ENCODE measurements at places on chromosomes 12 and 14.

DNA sequence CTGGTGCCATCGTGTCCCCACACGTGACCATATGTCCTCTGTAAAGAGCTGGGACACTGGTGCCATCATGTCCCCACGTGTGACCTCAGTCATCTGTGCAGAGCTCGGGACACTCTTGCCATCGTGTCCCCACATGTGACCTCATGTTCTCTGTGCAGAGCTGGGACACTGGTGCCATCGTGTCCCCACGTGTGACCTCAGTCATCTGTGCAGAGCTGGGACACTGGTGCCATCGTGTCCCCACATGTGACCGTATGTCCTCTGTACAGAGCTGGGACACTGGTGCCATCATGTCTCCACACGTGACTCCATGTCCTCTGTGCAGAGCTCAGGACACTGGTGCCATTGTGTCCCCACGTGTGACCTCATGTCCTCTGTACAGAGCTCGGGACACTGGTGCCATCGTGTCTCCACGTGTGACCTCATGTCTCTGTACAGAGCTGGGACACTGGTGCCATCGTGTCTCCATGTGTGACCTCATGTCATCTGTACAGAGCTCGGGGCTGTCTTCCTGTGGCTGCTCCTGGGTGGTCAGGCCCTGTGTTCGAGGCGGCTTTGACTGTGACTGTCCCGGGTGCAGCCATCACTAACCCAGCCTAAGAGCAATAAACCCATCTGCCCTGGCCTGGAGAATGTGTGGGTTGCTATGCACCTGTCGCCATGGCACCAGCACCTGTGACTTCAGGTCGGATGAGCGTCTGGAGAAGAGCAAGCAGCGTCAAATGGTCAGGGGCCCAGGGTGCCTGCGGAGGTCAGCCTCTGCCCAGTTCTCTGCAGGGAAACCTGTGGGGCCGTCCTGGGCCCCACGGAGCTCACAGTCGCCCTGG, 334.4 kb downstream of the ADGRD1 start:
- DNase-seq, result no peak

- no peak for DNase-seq
Measured at GRCh38 chr14:35419429-35419841, 14.9 kb upstream of the NFKBIA start.

- DNase-seq, result peak; percentile 46
Measured at GRCh38 chr12:108773798-108774788, 42.8 kb upstream of the CORO1C start.

DNA sequence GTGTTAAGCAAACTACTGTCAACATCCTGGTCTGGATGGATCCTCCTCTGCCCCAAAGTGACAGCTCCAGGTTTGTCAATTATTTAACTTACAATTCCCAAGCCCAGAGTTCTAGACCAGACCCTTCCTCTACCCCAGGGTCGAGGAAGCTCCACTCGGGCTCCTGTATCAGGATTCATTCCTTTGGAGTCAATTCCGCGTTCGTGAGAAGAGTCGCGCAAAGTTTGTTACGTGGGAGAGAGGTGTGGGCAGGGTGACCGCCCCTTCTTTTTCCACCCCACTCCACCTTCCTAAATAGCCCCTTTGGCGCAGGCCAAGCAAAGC, 479 bp downstream of the SEL1L start:
- DNase-seq, result no peak

DNA sequence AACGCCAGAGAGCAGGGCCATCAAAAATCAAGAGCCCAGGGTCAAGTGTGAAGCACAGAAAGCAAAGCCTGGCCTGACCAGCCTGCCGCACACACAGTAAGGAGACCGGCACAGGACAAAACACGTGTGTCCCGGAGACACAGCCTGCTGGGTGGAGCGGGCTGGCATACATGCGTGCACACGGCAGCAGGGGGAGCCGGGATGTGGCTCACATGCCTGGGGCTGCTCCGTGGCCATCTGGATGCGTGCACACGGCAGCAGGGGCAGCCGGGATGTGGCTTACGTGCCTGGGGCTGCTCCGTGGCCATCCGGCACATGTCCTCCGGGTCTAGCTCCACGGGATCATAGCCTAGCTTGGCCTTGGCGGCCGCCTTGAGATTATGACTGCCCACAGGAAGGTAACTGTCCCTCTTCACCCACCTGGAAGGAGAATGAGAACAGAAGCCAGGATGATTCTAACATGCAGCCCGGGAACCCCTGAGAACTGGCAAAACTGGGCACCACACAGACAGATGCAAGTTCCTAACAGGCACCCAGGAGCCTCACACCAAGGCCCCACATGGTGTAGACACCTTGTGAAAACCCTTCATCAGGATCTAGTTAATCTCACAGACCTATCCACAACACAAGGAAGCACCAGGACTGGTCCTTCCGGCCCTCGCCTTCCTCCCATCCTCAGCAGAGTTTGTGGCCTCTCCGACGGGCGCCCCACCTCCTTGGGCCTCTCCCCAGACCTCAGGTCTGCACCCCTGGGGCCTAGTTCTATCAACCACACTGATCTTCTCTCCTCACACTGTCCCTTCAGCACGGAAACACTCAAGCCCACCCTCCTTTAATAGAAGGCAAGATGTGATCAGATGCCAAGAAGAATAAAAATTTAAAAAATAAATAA, 13.6 kb downstream of the POLE start:
- no peak for DNase-seq

DNA sequence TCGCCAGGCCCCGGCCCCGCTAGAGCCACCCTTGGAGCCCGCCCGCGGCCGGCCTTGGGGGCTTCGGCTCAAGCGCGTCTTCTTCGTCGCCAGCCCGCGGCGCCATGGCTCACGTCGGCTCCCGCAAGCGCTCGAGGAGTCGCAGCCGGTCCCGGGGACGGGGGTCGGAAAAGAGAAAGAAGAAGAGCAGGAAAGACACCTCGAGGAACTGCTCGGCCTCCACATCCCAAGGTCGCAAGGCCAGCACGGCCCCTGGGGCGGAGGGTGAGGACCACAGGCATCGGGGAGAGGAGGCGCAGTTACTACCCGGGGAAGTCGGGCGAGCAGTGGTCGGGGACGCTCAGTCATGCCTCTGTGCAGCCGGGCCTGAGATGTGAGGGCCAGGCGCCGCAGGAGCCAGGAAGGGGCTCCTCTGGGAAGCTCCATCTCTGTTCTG, 573 bp downstream of the ARL6IP4 start:
- DNase-seq, result no peak

- no peak for DNase-seq
Measured at GRCh38 chr12:3747976-3748619, 4.8 kb downstream of the CRACR2A start.

Measured in smooth muscle cell of the brain vasculature (primary cell).